ENCODE measurements at places on chromosomes 4 and X.

- DNase-seq: no peak
Observed at GRCh38 chr4:1715002-1715758, 3.1 kb upstream of the SLBP start.

- DNase-seq: no peak
Observed at GRCh38 chr4:97990409-97990808, 152.9 kb downstream of the STPG2 start.

DNA sequence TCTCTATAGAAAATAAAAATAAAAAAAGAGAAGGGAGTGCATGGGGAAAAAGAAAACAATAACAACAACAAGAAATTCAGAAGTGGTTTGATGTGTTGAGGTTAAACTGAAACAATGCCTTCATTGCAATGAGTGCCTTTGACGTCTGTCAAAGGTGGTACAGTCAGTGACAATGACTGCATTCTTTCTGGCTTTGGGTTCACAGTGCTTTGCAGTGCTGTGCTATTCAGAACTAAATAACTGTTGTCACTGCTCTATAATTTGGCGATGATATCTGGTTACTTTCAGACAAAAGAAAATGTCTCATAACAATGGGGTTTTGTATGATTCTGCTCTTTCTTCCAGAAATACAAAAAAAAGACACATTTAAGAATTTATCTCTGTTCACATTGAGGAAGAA is 488.6 kb upstream of the MAGEB2 start:
- DNase-seq: no peak

DNA sequence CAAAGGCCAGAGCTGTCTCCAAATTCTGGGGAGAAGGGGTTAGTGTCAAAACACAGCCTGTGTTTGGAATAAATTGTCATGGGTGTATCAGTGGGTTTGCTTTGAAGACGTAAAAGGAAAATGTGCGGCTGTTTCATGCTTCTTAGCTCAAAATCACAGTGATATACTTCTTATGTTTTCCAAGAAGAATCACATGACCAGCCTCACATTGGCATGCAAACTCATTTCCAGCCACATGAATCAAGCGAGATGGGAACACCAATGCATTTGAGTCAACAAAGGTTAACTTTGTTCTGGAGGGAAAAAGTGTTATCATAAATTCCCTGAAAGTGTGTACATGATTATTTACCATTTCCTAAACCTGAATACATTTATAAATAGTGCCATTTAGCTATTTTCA is 19.0 kb upstream of the SPP1 start:
- no peak for DNase-seq

Data from DMS79 treated with DMSO at 0.1 percent for 48 hours (cell line).